ENCODE measurements at places on chromosomes 3 and 15.

DNA sequence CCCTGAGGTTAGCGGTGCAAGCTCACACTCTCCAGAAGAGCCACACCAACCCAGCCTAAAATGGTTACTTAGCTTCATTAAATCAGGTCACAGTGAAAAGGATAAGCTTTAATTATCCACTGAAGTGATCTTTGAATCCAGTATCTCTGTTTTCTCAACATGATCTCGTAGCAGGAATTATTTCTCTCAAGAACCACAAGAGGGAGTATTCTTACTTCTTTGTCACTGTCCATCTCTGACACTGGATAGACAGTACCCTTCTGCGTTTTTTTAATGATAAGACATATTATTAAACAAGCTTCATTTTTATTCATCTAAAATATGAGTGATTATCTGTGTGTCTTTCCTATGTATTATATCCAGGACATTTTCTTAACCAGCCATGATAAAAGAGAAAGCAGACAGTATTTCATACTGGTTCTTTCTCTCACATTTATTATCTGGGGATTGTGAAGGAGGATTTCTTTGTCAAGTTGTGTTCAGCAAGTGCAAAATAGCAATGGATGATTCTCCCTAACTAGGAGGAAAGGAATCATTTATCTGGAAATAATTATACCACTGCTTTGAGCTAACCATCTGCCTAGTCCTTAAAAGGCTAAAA is 105.4 kb upstream of the CCDC54 start:
- no peak for DNase-seq

DNA sequence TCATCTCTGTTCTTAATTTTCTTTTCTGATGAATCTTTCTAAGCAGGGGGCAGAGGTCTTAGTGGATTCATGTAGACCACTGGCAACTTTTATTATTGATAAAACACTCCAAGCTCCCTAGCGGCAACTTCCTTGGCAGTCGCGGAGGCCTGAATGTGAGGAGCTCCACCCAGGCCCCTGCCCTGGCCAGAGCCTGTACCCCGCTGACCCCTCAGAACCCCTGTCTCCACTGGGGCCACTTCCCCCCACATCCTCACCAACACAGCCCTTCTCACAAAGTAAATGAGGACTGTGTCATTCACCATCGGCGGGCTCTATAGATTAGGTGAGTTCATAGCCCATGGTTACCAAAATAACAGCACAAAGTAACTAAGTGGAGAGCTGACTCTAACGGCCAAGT is 111.6 kb downstream of the TPRA1 start:
- no peak for DNase-seq

DNA sequence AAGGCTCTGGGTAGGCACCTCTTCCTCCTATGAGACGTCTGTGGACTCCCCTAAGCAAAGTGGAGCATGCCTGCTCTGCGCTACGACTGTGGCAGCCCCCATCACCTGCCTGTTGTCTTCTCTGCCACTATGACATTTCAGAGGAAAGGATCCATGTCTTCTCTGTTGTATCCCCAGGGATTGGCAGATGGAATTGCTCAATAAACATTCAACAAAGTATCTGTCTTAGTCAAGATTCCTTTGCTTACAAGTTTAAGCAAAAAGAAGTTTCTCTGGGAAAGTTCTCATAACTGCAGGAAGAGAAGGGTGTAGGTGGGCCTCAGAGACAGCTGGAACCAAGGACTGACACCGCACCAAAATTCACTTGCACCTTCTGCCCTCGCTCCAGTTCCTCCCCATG is 34.3 kb downstream of the AMOTL2 start:
- DNase-seq: no peak

DNA sequence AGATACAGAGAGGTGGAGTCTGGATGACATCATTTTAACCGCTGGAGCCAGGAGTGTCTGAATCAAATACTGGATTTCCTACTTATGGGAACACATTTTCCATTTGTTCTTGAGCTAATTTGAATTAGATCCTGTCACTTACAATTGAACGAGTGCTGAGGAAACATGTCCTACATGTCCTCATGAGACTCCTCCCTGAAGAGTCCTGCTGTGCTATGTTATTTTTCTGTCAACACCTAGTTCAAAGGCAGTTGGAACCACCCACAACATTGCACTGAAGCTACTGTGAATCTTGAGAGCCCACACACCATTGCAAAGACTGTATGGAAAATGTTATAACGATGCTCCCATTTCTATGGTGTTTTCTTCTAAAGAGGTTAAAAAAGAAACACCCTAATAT is 123.5 kb upstream of the CRBN start:
- DNase-seq: no peak

- DNase-seq: no peak
Measured at GRCh38 chr3:150985711-150986110, 13.2 kb upstream of the CLRN1 start.

- DNase-seq: no peak
Measured at GRCh38 chr3:52343946-52344600, 28.0 kb downstream of the DNAH1 start.

DNA sequence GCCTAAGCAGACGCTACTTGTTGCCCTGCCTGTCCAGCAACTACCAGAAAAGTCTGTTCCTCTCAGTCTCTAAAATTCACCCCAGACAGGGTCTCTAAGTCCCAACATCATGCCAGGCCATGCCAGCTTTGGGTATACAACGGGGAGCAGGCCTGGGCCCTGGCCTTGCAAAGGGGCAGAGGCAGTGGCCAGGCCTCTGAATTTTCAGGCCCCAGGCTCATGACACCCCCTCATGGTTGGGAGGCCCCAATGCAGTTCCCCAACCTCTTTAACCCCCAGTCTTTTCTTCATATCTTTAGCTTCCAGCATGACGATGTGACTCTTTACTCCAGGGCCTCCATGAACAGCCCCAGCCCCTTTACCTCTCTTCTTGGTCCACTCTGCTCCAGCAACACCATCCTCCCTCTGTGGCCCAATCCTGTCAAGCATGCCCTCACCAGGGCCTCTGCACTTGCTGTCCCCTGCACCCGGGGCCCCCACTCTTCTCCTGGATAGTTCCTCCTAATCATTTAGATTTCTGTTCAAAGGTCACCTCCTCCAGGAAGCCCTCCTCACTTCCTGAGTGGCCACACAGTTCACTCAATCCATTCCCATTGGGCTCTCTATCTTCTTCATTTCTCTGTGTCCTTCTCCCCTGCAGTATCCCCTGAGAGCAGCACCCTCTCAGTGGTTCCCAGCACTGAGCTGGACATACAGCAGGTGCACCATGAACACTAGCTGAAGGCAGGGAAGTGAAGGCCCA is 4.8 kb downstream of the IQSEC1 start:
- DNase-seq: no peak

DNA sequence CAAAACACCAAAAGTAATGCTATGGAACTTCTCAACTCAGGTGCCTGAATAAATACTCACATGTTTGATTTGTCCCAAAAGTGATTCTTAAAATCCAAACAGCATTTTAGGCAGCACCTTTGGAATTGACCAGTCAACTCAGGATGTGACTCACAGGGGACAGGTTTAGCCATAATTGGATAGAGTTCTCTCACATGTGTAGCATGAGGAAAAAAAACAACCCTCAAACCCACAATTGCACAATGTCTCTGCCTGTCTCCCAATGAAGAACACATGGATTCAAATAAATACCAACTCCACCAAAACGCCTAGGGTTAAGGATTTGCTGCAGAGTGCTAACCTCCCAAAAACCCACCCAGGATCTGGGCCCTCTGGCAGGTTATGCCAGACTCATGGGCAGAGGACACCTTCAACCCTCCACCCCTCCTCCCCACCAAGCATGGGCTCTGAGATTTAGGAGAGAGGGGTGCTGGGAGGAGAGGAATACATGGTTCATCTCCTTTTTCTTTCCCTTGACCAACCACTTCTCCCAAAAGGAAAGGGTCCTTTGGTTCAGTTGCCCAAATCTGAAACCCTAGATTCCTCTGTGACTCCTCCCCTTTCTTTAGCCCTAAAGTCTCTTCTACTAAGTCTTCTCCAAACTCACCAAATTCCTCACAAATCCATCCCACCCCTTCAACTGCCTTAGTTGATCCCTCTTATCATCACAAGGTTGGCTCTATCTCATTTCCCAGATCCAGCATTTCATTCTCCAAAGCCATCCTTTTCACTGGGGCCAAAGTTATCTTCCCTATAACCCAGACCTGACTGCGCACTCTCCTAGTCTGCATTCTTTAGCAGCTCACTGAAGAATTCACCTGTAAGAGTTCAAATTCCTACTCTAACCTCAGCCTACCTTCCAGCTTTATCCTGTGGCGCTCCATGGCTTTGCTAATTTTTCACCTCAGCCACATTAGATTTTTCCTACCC is 7.7 kb downstream of the RYK start:
- DNase-seq: no peak

DNA sequence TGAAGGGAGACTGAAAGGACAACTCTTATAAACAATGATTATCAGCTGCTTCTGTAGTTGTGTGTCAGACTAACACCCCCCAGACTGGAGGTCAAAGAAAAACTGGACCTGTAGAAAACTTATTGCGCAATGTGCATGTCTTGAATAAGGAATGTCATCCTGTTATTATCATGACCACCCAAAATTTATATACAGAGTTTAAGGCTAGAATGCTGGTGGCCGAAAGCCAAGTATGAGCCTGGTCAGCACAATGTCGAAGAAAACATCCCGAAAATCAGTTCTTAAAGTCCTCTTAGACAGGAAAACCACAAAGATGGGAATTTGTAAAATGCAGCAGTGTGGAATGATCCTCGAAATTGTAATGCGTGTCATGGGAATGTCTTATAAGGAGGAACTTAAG is 29.3 kb downstream of the RFTN1 start:
- DNase-seq: no peak

DNA sequence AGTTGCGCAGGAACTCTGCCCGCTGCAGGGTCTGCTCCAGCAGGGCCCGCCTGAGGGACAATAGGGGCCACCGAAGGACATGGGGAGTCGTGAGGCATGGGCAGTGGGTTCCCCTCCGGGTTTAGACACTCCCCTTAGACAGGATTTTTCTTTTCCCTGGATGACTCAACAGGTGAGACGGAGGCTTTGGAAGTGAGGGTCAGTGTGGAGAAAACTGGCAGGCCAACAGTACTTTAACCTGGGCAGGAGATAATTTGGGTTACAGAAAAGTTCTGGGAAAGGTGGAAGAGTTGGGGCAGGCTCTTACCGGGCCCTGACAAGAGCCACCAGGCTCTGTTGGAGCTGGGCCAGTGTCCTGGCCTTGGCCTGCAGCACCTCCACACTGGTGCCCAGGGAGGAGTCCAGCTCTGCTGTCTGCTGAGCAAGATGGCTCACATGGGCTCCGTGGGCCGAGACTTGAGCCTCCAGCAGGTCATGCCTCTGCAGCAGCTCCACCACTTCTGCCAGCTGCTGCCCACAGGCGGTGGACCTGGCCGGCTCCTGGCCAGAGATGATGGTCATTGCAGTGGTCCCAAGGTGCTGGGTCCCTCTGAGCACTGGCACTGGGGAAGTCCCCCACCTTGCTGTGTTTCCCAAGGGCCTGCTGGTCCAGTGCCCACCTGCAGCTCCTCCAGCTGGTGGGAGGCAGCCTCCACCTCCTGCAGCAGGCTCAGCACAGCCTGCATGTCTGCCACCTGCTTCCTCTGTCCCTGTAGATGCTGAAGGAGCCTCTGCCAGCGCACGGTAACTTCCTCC is 11.0 kb downstream of the SPTBN5 start:
- DNase-seq: no peak

DNA sequence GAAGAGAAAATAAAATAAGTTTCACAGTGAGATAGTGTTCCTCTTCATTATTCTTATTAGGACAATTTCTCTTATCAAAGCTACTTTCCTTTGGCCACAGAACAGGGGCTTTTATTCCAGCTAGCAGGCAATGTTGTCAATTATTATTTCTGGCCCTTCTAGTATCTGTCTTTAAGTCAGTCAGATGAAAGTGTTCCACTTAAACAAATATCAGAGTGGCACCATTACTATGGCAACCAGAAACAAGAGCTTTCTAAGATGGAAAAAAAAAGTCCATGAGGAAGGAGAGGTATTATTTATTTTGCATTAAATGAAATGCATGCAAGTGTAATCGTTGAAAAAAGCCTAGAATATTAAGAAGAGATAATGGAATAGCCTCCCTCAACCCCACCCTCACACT is 426.4 kb downstream of the TUSC7 start:
- DNase-seq: no peak

- no peak for DNase-seq
Measured at GRCh38 chr3:194447161-194447560, 39.6 kb downstream of the ATP13A3 start.

DNA sequence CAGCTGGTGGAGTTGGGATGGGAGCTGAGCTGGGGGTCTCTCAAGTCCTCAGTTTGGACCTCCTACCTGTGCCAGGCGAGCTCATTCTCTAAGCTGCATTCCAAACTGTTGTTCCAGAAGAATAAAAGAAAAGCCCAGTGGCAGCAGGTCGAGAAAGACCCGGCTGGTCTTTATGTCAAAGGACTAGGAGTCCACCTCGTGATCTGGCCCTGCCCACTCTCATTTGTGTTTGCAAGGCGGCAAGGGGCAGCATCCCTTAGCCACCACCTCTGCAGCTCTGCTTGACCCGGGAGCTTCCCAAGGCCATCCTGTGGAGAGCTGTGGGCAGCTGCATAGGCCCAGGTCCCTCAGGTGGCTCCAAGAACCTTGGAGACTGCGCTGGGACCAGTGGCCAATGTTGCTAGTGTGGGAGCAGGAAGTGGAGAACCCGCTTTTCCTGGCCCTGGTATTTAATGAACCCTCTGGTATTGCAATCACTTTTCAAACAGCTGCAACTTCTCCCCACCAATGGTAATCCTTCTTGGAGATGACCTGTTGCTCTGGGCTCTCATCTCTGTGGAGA is 30.9 kb downstream of the KY start:
- DNase-seq: no peak

DNA sequence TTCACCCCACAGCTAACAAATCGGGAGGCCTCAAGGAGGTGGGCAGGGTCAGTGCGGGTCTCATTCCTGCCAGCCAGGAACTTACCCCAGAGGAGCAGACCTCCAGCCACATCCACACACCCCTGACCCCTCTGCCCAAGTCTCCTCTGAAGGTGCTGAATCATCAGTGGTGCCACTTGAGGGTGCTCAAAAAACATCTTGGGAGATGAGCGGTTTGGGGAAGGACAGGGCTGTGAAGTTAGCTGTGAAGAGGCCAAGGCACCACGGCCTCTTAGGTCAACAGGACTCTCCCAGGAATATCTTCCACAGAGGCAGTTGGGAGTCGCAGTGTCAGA is 1.2 kb downstream of the DAPK2 start:
- DNase-seq: no peak

GRCh38 chr3:188082031-188082430 is 71.9 kb upstream of the LPP start:
- no peak for DNase-seq

DNA sequence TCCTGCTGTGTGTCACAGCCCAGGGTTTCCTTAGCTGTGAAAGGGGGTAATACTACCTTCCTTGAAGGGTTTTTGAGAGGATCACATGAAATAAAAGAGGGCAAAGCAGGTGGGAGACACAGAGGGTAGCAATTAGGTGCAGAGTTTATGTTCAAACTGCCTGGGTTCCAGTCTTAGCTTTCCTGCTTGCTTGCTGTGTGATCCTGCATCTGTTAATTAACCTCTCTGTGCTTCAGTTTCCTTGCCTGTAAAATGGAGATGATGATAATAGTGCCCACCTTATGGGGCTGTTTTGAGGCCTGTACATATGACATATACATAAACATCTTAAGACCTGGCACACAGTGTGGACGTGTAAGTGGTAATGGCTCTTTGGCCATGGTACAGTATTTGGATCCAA is 35.0 kb downstream of the SPSB4 start:
- no peak for DNase-seq

All from T-helper 2 cell (primary cell).